ENCODE measurements at places on chromosomes 13 and 19.

GRCh38 chr13:80979035-80979641 lies 638.2 kb upstream of the SPRY2 start:
- peak; percentile 73 for DNase-seq

- no peak for DNase-seq
Measured at GRCh38 chr13:93416736-93417355, 190.2 kb downstream of the GPC6 start.

GRCh38 chr19:1123381-1123780 lies 19.6 kb downstream of the GPX4 start:
- no peak for DNase-seq

DNA sequence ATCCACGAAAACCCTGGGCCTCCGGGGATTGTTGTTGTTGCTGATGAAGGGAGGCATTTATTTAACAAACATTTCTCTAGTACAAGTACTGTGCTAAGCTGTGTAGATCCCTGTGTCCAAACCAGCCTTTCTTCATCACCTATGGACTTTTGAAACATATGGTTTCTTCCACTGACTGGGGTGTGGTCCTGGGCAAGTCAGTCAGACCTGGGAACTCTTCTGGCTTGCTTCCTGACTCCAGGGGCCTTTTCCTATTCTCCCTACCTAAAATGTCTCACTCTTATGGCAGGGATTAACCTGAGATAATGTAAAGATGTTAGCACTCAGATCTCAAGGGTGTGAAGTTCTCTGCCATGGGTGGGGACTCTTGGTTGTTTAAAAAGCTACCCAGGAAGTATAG lies 46.8 kb downstream of the EFNB2 start:
- DNase-seq: no peak

- DNase-seq: peak; percentile 35
Measured at GRCh38 chr13:109610517-109610916, 175.9 kb downstream of the IRS2 start.

DNA sequence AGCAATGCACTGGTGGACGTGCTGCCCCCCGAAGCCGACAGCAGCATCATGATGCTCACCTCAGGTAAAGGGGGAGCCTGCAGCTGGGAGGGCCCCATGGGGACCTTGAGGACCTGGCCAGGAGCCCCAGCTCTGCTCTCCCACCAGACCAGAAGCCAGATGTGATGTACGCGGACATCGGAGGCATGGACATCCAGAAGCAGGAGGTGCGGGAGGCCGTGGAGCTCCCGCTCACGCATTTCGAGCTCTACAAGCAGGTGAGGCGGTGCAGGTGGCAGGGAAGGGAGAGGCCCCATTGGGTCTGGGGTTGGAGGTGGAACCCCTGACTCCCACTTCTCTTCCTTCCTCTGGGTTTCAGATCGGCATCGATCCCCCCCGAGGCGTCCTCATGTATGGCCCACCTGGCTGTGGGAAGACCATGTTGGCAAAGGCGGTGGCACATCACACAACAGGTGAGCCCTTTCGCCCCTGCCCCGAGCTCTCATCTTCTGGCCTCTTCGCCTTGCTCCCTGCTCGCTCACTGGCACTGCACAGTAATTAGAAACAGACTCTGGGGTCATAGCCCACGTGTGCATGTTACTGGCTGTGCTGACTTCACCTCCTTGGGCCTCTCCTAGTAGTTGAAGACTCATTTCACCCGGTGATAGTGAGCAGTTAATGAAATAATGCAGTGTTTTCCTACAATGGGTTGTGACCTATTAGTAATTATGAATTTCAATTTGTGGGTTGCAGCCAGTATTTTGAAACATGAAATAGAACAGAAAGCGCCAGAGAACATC lies 3.6 kb downstream of the PSMC4 start:
- DNase-seq: no peak

DNA sequence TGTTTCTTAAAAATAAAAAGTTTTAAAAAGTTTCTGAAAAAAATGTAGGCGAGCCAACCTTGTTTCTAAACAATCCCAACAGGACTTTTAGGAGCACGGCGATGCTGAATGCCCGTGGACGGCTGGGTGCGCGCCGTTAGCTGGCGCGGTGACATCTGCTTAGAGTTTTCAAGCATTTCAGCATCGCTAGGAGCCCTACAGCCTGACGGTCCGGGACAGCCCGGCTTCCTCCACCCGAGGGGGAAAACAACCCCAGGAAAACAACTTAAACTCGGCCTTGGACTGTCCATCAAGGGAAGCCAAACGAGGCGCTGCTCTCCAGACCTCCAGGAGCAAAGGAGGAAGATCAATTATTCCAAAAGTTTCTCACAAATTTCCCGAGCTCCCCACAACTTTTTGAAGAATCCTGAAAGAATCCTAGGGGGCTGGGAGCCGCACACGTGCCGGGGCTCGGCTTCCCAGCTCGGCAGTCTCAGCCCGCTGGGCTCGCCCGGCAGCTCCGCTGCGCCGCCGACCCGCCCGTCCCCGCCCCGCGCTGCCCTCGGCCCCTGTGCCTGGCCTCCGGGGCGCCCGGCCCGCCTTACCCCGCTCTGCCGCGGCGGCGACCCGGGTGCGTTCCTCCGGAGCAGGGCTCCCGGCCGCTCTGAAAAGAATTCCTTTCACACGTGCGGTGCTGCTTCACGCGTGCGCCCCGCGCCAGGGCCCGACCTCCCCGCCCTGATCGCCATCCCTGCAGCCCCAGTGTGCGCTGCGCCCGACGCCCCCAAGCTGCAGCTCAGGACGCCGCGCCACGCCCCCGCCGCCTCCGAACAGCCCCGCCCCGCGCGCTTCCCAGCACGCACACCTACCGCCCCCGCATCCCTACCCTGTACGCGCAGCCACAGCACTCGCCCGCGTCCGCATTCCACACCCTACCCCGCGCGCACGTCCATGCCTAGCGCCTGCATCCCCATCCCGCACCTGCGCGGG lies at the start of gene GJA3:
TSS of gene GJA3 (minus strand) at position 747 of the 969 bp plus-strand sequence. CDS start 17,764 bp downstream, outside the sequence.
- DNase-seq: peak; percentile 24

GRCh38 chr19:27828829-27829228 lies 1384.1 kb downstream of the UQCRFS1 start:
- DNase-seq: no peak

DNA sequence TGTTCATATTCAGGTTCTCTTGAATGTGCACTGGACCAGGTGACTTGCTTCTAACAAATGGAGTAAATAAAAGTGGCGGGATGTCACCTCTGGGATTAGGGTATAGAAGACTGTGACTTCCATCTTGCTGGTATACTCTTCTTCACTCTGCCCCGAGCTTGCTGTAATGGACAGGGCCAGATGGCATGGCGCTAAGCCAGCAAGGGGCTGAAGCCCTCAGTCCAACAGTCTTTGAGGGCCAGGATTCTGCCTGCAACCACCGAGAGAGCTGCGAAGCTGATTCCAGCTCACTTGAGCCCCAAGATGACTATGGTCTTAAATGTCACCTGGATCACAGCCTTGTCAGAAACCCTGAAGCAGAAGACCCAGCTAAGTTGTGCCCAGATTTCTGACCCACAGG lies 600.0 kb downstream of the FGF9 start:
- DNase-seq: peak; percentile 33

DNA sequence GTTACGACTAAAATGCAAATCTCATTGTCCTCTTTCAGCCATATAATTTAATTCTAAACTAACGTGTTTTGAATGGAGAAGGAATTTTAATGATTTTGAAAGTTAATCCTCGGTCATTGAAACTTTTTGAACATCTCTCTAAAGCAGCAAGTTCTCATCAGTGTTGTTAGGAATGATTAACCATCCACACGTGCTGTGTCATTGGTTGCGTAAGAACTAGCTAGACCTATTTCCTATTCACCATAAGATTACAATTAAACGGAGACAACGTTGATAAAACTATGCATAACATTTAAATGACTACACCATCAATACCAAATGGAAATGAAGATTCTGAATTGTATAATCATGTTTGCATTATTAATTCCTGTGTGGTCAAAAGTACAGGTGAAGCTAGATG lies 155.6 kb upstream of the IRS2 start:
- no peak for DNase-seq

- no peak for DNase-seq
Measured at GRCh38 chr13:59157181-59157580, 1006.5 kb downstream of the DIAPH3 start.

- DNase-seq: no peak
Measured at GRCh38 chr13:33686772-33687480, 131.0 kb upstream of the RFC3 start.

DNA sequence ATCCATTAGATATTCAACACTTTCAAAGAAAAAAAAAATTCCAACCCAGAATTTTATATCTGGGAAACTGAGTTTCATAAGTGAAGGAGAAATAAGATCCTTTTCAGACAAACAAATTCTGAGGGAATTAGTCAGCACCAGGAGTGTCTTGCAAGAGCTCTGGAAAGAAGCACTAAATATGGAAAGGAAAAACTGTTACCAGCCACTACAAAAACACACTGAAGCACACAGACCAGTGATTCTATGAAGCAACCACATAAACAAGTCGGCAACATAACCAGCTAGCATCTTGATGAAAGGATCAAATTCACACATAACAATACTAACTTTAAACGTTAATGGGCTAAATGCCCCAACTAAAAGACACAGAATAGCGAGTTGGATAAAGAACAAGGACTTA lies 368.4 kb upstream of the MIR17HG start:
- no peak for DNase-seq

DNA sequence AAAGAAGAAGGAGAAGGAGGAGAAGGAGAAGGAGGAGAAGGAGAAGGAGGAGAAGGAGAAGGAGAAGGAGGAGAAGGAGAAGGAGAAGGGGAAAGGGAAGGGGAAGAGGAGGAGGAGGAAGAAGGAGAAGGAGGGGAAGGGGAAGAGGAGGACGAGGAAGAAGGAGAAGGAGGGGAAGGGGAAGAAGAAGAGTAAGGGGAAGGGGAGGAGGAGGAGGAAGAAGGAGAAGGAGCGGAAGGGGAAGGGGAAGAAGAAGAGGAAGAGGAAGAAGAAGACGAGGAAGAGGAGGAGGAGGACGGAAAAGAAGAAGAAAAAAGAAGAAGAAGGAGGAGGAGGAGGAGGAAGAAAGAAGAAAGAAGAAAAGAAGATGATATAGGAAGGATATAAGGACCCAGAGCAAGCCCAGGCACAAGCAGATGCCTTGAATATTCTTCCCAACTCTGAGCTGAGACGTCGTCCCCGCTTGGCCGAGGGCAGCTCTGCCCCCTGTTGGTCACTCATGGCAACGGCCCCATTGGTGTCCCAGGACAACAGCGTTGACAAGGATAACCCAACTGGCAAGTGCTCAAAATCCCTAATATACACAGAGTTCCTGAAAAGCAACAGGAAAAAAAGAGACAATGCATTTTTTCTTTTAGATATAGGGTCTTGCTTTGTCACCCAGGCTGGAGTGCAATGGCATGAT lies 30.6 kb upstream of the IGSF23 start:
- peak; percentile 42 for DNase-seq

- DNase-seq: no peak
Measured at GRCh38 chr19:35011091-35011689, 11.1 kb downstream of the GRAMD1A start.

DNA sequence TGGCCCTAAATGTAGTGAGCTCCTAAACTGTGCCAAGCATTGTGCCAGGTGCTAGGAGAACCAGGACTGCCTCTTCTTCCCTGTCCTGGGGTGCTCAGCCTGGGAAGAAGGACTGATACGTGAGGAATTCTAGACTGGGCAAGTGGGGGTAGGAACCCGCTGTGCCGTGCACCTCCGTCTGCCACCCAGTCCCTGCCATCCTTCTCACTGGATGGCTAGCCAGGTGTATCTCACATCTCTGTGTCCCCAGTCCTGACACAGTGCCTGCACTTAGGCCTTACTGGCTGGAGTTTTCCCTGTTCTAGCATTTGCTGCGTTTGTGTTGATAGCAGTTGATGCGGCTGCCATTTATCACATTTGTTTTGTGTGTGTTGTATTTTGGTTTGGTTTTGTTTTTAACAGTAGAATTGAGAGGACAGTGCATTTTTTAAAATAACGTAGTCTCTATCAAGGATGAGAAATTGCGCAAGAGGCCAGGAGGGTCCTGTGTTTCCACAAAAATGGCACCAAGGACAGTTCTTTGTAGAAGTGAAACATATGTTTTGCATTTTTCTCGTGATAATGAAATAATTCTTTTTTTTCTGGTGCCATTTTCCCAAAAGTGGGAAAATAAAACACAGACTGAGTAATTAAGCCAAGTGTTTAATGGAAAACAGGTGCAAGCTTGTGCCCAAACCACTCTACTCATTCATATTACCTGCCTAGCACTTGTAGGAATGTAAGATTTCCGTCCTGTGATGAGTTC lies 4.7 kb upstream of the GPR183 start:
- no peak for DNase-seq

- DNase-seq: no peak
Measured at GRCh38 chr13:37139356-37139755, 33.9 kb upstream of the CSNK1A1L start.

DNA sequence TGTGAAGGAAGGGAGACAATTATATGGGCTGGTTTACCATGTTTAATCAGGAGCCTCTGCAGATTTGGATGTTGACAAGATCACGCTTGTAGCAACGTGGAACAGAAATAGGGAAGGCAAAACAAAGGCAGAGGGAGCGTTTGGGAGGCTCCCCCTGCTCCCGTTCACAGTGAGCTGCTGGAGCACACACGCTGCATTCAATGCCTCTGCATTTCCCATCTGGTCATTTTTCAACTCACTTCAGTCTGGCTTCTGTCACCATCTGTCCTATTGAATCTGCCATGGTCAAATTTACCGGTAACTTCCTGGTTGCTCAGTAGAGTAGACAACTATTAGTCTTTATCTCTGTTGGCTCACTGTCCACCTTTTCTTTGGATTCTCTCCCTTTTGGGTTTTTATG lies 91.0 kb downstream of the NHLRC3 start:
- no peak for DNase-seq

DNA sequence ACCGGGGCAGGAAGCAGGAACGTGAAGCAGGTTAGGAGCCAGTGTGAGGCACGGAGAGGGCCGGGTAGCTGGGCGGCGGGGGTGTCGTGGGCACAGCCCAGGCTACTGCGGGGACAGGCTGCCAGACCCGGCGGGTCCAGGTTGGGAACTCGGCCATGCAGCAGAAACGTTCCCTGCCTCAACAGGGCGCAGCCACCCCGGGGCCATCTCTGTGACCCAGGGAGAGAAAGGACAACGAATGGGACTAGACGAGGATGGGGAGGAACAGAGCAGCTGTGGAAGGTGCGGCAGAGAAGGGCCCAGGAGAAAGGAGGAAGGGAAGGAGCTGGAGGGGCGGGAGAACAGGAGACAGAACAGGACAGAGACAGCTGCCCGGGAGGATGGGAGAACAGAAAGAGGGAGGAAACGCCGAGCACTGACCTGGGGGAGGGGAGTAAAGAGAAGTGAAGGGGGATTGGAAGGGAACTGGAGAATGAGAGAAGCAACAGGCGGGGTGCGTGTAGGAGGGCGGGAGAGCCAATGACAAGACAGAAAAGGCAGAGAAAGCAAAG lies 12.9 kb upstream of the GARIN5A start:
- DNase-seq: peak; percentile 75

DNA sequence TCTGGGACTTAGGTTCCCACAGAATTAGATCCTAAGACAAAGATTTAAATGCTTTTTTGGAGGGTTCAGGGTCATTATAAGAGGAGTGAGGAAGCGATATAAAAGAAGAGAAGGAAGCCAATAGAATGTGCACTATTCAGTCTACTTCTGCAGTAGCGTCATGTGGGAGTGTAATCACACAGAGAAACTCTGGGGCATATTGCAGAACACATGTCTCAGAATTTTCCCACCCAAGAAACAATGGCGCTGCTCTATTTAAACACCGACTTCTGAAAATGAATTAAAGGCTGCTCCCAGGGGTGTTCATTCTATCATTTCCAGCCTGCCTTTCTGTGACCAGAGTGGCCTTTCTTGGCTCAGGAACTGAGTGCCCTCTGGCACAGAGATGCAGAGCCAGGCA lies 617.6 kb downstream of the FGF9 start:
- DNase-seq: no peak

- no peak for DNase-seq
Measured at GRCh38 chr13:59300355-59301173, 863.2 kb downstream of the DIAPH3 start.

Data from myocyte (in vitro differentiated cells).